Heart left ventricle (tissue), 16 donors: ENCODE measurements at places on chromosomes 2 and 18.

DNA sequence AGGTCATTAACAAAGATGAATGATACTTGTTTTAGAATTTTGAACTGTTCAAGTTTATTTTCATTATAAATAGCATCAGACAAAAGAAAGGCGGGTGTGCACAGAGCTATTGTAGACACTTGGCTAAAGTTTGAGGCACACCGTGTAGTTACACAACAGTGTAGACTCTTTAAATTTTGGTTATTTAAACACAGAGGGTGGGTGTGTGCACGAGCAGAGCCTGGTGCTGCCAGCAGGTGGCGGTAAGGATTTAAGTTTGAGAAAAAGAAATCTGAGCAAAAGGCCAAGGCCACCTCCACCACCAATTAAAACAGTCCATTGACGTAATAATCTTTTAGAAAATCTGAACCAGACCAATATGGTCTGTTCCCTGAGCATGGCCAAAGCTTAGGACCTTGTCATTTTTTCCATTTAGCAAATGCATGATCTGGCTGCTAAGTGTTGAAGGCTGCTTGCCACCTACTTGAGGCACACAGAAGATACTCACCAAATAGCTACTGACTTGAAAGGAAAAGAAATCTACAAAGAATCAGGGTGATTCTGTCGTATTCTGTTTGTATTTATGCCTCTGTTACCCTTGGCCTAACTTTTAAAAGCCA, 14.3 kb downstream of the COPS7B start:
- no peak overlapping the region for H3K4me3 ChIP-seq
- H3K4me1 ChIP-seq: no peaks in the 10 kb centered on the region
- no peak overlapping the region for H3K27ac ChIP-seq
- no peaks in the 10 kb centered on the region for H3K27me3 ChIP-seq

GRCh38 chr2:235187806-235188205, 236.0 kb downstream of the SH3BP4 start:
- no peaks in the 10 kb centered on the region for H3K36me3 ChIP-seq
- H3K27me3 ChIP-seq: no peaks in the 10 kb centered on the region
- no peak for DNase-seq
- H3K4me3 ChIP-seq: no peak overlapping the region

- no peak for DNase-seq
- no peak overlapping the region for H3K4me3 ChIP-seq
These were observed 12.9 kb upstream of the TFPI start for GRCh38 chr2:187567126-187567525.

DNA sequence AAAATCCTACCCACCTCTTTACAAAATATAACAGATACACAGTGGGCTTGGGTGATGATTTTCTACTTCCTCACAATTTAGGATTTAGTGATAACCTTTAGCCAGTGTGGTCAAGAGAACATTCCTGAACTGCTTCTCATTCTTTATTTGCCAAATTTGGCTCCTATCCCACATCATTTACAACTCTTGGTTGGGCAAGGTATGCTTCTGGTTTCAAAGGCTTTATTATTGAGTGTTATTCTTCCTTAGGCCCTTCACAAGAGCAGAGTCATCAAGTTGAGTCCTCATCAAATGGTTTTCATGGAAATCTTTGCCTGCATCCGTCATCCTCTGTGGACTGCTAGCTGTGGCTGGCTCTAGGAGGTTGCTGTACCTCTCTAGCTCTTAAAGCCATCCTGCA, 472.0 kb upstream of the ETAA1 start:
- no peaks in the 10 kb centered on the region for H3K4me1 ChIP-seq
- H3K27me3 ChIP-seq: no peaks in the 10 kb centered on the region
- no peak overlapping the region for H3K27ac ChIP-seq
- no peak for DNase-seq
- no peak overlapping the region for H3K4me3 ChIP-seq

- H3K4me1 ChIP-seq: no peaks in the 10 kb centered on the region
- no peaks in the 10 kb centered on the region for H3K36me3 ChIP-seq
- peak; percentile 81 for DNase-seq
- H3K27ac ChIP-seq: peak overlapping the region; percentile 82
- no peaks in the 10 kb centered on the region for H3K27me3 ChIP-seq
- peak overlapping the region; percentile 12 for H3K4me3 ChIP-seq
These were observed 387.6 kb downstream of the FIGN start for GRCh38 chr2:163347982-163348856.

DNA sequence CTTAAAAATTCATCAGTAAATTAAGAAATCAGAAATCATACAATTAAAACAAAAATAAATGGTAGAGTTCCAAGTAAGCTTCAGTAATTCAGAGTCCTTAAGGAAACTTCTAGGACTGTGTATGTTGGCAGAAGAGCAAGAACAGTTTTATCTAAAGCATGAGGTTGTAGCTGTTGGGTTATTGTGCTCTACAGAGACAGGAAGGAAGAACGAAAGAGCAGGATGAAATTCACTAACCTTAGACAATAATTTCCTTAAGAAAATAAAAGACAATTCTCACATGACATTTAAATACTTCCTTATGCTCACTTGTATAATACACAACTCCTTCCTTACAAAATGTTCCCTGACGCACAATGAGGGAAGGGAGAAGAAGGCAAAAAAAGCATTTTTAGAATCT, 133.4 kb downstream of the STK39 start:
- H3K4me3 ChIP-seq: no peak overlapping the region
- H3K27ac ChIP-seq: no peak overlapping the region
- no peaks in the 10 kb centered on the region for H3K36me3 ChIP-seq
